Mesendoderm (in vitro differentiated cells): ENCODE measurements at places on chromosomes 5 and 9.

DNA sequence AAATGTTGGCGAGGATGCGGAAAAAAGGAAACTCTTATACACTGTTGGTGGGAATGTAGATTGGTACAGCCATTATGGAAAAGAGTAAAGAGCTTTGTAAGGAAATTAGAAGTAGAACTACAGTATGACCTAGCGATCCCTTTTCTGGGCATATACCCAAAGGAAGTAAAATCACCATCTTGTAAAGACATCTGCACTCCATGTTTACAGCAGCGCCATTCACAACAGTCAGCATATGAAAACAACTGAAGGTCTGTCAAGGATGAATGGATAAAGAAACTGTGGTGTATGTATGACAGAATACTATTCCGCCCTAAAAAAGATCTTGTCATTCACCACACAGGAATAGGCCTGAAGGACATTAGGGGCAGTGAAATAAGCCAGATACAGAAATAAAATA is 27.7 kb upstream of the SLC25A51 start:
- DNase-seq, result no peak
- H3K27me3 ChIP-seq, result no peaks in the 10 kb centered on the region
- H3K4me1 ChIP-seq, result peaks cover 1% of the 10 kb centered on the region
- no peak overlapping the region for H3K4me3 ChIP-seq

GRCh38 chr5:128870373-128870772 is 94.9 kb upstream of the SLC27A6 start:
- no peaks in the 10 kb centered on the region for H3K4me1 ChIP-seq
- no peak overlapping the region for H3K4me3 ChIP-seq
- no peak for DNase-seq
- H3K36me3 ChIP-seq, result no peaks in the 10 kb centered on the region

GRCh38 chr5:37208883-37209797 is 40.0 kb downstream of the CPLANE1 start:
- H3K4me1 ChIP-seq, result no peaks in the 10 kb centered on the region
- H3K4me3 ChIP-seq, result no peak overlapping the region
- no peaks in the 10 kb centered on the region for H3K27me3 ChIP-seq
- peaks cover 2% of the 10 kb centered on the region for H3K36me3 ChIP-seq
- no peak for DNase-seq
- H3K27ac ChIP-seq, result no peak overlapping the region

GRCh38 chr5:999724-1000123 is 8.9 kb upstream of the NKD2 start:
- no peaks in the 10 kb centered on the region for H3K4me1 ChIP-seq
- no peak for DNase-seq
- H3K36me3 ChIP-seq, result no peaks in the 10 kb centered on the region
- no peak overlapping the region for H3K27ac ChIP-seq
- H3K4me3 ChIP-seq, result no peak overlapping the region
- H3K27me3 ChIP-seq, result no peaks in the 10 kb centered on the region

DNA sequence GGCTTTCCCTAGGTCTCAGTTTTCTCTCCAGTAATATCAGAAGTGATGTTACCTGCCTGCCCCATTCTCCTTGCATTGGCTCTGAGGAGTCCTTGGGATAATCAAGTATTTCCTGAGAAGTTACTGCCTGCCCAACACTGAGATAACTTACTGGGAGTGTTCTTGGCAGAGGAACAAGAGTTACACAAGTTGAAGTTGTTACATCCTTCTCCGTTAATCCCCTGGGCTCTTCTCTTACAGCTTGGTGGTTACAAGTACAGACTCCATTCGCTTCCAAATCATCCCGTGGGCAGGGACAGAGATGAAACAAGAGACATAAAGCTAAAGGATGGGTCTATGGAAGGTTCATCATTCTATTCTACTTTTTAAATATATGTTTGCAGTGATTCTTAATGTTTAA is 74.1 kb upstream of the SAP30L start:
- H3K27ac ChIP-seq, result no peak overlapping the region
- no peaks in the 10 kb centered on the region for H3K27me3 ChIP-seq
- no peak for DNase-seq
- peaks cover 16% of the 10 kb centered on the region for H3K4me1 ChIP-seq
- H3K36me3 ChIP-seq, result no peaks in the 10 kb centered on the region
- H3K4me3 ChIP-seq, result no peak overlapping the region

GRCh38 chr9:10869687-10870086 is 256.9 kb upstream of the PTPRD start:
- DNase-seq, result no peak
- no peak overlapping the region for H3K27ac ChIP-seq
- no peaks in the 10 kb centered on the region for H3K27me3 ChIP-seq

- H3K27ac ChIP-seq, result no peak overlapping the region
- no peak for DNase-seq
- no peaks in the 10 kb centered on the region for H3K4me1 ChIP-seq
- no peak overlapping the region for H3K4me3 ChIP-seq
- H3K27me3 ChIP-seq, result no peaks in the 10 kb centered on the region
Measured at GRCh38 chr5:129245489-129245888, 150.9 kb downstream of the ISOC1 start.

GRCh38 chr9:114406441-114406840 is 18.7 kb upstream of the AKNA start:
- H3K36me3 ChIP-seq, result no peaks in the 10 kb centered on the region
- no peaks in the 10 kb centered on the region for H3K27me3 ChIP-seq
- no peak overlapping the region for H3K27ac ChIP-seq
- H3K4me3 ChIP-seq, result no peak overlapping the region
- no peak for DNase-seq

GRCh38 chr9:8924562-8924961 is 1125.0 kb upstream of the DMAC1 start:
- no peak for DNase-seq
- no peak overlapping the region for H3K4me3 ChIP-seq
- H3K27ac ChIP-seq, result no peak overlapping the region

DNA sequence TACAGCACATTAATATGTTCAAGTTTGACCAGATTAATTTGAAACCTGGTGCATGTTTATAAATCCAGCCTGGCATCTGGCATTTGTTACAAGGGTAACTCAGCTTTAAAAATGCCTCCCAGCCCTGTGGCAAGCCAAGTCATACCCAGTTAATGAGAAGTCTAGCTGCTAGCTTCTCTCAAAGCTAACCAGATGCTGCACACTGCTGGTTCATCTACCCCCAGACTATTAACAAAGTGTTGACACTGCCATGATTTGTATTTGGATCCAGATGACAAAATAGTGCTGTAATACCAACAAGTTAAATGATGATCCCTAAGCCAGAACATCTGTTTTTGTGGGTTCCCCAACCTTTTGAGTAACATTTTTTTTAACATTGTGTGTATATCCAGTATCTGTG is 573.7 kb upstream of the DAB2 start:
- H3K27me3 ChIP-seq, result no peaks in the 10 kb centered on the region
- DNase-seq, result no peak
- no peak overlapping the region for H3K27ac ChIP-seq
- H3K4me3 ChIP-seq, result no peak overlapping the region
- no peaks in the 10 kb centered on the region for H3K36me3 ChIP-seq

GRCh38 chr9:131631306-131631705 is 86.0 kb downstream of the PRRT1B start:
- no peak for DNase-seq
- H3K27ac ChIP-seq, result no peak overlapping the region
- H3K4me3 ChIP-seq, result no peak overlapping the region
- no peaks in the 10 kb centered on the region for H3K27me3 ChIP-seq
- peaks cover 5% of the 10 kb centered on the region for H3K4me1 ChIP-seq

GRCh38 chr9:108654566-108654965 is 201.2 kb downstream of the ACTL7B start:
- no peak overlapping the region for H3K27ac ChIP-seq
- no peaks in the 10 kb centered on the region for H3K27me3 ChIP-seq
- H3K36me3 ChIP-seq, result no peaks in the 10 kb centered on the region
- no peak overlapping the region for H3K4me3 ChIP-seq
- H3K4me1 ChIP-seq, result no peaks in the 10 kb centered on the region

DNA sequence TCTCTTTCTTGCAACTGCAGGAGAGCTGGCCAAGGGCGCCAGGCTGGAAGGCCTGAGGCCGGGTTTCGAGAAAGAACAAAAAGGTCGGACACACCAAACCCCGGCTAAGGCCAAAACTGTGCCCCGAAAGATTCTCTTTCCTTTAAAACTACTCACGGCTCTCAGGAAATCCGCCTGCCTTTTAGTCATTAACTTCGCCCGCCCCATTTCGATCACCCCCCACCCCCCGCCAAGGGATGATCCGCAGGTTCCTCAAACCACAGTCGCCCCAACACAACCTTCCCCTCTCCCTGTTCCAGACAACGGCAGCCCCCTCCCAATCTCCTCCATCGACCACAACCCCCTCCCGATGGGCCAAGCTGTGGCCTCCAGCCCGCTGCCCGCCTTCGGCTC is 536 bp downstream of the FEM1C start:
- DNase-seq, result no peak
- no peaks in the 10 kb centered on the region for H3K36me3 ChIP-seq
- H3K27me3 ChIP-seq, result no peaks in the 10 kb centered on the region
- H3K27ac ChIP-seq, result peak overlapping the region; percentile 85

DNA sequence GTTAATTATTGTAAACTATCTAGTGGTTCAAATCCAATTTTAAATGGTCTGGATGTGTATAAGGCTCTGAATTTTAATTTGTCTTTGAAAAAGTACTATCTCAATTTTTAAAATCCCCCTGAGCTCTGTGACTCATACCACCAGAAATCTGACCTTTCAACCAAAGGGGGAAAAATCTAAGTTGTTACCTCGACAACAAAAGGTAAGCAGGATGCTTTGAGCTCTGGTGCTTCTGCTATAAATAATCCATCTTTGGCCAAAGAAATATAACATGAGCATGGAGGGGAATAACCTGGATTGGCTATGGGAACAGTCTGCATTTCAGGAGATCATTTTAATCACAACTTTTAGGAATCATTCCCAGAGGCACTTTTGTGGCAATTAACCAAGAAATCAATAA is 76.3 kb upstream of the PCSK1 start:
- no peak overlapping the region for H3K27ac ChIP-seq

- no peak for DNase-seq
- H3K27ac ChIP-seq, result no peak overlapping the region
- H3K36me3 ChIP-seq, result no peaks in the 10 kb centered on the region
- H3K4me3 ChIP-seq, result no peak overlapping the region
Measured at GRCh38 chr5:88393716-88394535, 125.3 kb upstream of the TMEM161B start.

GRCh38 chr5:59600153-59600552 is 293.4 kb downstream of the PDE4D start:
- no peak overlapping the region for H3K27ac ChIP-seq
- H3K4me3 ChIP-seq, result no peak overlapping the region
- no peaks in the 10 kb centered on the region for H3K36me3 ChIP-seq
- no peaks in the 10 kb centered on the region for H3K4me1 ChIP-seq
- DNase-seq, result no peak

DNA sequence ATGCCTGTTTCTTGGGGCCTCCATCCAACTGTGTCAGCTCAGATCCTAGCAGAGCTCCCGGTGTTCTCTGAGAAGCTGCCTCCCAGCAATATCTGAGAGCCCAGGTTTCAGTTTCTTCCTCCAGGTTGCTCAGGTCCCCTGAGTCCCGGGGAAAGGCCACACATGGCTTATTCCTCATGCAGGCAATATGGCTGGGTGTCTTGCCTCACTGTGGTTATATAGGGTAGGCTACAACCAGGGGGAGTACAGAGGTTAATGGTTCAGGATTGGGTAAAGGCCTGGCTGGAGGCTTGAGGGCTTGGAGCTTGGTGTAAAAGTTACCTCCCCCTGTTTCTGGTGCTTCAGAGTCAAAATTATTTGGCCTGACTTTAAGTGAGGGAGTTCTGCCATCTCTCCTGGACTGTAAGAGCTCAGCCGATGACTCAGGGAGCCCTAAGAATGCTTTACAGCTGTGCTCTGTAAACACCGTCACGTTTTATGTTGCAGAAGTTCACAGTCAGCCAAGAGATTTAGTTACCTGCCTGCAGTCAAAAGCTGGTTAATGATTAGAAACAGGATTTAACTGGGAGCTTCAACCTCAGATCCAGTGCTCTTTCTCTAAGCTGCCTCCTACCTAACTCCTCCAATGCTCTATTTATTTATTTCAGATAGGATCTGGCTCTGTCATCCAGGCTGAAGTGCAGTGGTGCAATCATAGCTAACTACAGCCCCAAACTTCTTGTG is 24.3 kb upstream of the UBAP2 start:
- peaks cover 6% of the 10 kb centered on the region for H3K4me1 ChIP-seq
- no peaks in the 10 kb centered on the region for H3K27me3 ChIP-seq
- H3K4me3 ChIP-seq, result no peak overlapping the region
- peak overlapping the region; percentile 35 for H3K27ac ChIP-seq
- peak; percentile 64 for DNase-seq

DNA sequence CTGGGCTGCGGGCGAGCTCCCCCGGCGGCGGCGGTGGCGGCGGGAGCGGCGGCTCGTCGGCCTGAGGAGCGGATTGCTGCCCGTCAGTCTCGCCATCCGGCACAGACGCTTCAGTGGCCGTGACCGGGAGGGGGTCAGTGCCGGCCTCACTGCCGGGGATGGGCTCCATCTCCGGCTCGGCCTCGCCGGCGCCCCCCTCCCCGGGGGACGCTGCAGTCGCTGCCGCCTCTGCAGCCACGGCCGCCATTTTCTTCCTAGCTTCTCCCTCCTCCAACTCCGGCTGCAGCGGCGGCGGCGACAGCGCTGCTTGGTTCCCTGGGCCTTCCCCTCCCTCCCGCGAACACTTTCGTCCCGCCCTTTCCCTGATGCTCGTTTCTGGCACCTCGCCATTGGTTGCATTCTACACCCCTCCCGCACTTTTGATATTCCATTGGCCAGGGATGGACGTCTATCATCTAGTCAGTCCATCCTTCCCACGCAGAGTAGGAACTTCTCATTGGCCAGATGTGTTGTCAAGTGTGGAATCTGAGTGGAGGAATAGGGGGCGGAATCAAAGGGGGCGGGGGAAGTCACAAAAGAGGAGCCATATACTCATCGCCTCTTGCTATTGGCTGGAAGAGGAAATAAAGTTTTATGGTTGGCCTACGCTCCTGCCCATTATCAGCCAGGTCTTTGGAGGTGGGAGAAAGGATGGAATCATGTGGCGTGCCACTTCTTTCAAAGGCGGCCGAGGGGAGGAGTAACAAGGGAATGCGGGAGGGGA is at the start of gene PWWP2A:
Gene PWWP2A, minus strand, starts transcription at position 309 of the 763 bp plus-strand sequence. Its CDS starts 62 bp downstream, at position 247.
- peak; percentile 100 for DNase-seq
- peak within 1 kb of the TSS; percentile 93 for H3K4me3 ChIP-seq
- H3K4me1 ChIP-seq, result no peaks in the 10 kb centered on the region
- no peaks in the 10 kb centered on the region for H3K36me3 ChIP-seq
- H3K27ac ChIP-seq, result peak within 1 kb of the TSS; percentile 95

DNA sequence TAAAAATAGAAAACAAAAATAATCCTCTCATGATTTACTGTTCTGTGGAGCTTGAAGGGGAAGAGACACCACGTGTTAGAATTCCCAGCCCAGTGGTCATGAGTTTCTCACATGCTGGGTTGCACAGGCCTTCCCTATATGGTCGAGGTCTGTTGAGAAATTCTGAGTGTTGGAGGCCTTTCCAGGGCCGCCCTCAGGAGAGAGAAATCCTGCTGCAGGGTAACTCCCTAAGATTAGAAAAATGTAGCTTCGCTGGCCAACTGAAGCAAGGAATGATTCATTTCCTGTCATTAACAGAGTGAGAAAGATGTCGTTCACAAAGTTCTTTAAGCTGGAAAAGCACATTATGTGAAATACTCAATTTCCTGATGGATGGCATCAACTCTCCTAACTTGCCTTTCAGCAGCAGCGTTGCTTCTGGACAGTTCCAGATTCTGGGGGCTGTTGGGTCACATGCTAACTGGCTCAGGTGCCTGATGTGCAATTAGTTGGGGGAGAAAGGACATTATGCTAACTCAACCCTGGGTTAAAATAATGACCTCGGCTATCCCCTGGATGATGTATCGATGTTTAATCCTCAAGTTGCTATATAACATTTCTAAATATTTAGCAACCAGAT is 104.8 kb upstream of the CD180 start:
- peak; percentile 60 for DNase-seq
- H3K36me3 ChIP-seq, result no peaks in the 10 kb centered on the region
- H3K4me3 ChIP-seq, result no peak overlapping the region

GRCh38 chr9:36858805-36859375 is 175.2 kb downstream of the PAX5 start:
- no peak overlapping the region for H3K27ac ChIP-seq
- no peaks in the 10 kb centered on the region for H3K36me3 ChIP-seq
- H3K4me1 ChIP-seq, result no peaks in the 10 kb centered on the region
- no peak overlapping the region for H3K4me3 ChIP-seq
